ENCODE measurements at places on chromosomes 2 and 18. TPM values are rescaled to one million over a fixed set of nuclear protein-coding genes. Genes with fewer than 3 reads are reported as not detected.

Gene TFPI
- 46.9 TPM for total RNA-seq

Gene WDR7
- 18.1 TPM for total RNA-seq

Gene DSC3
- total RNA-seq: 0.75 TPM

Gene ALK
- 0.04 TPM for total RNA-seq

Gene MROH2A
- not detected for total RNA-seq

Gene C2orf78
- not detected for total RNA-seq

Gene ELAC1
- total RNA-seq: 5.6 TPM

Gene FBXO15
- total RNA-seq: 0.89 TPM

Gene PAX3
- 0.71 TPM for total RNA-seq

Gene IL1R2
- total RNA-seq: 0.18 TPM

Gene NBAS
- total RNA-seq: 57.5 TPM

Gene TUBA4B
- 0.04 TPM for total RNA-seq

Gene ZNF892
- total RNA-seq: 6.2 TPM

Gene CABLES1
- total RNA-seq: 3.7 TPM

Gene UGT1A3
- total RNA-seq: not detected

Gene HSBP1L1
- 3.7 TPM for total RNA-seq

Gene PLGLB2
- total RNA-seq: 0.80 TPM

Gene ASB18
- 4.7 TPM for total RNA-seq

Gene ZNF532
- 46.2 TPM for total RNA-seq

Gene ATP6V1C2
- 1.1 TPM for total RNA-seq

Gene HAUS1
- total RNA-seq: 29.0 TPM

Gene GALR1
- under 0.01 TPM for total RNA-seq

Gene CXCR1
- total RNA-seq: not detected

Gene RGPD4
- total RNA-seq: 0.04 TPM

Gene SEPTIN10
- 66.7 TPM for total RNA-seq

Gene MEP1B
- 0.18 TPM for total RNA-seq

Gene PRKAG3
- total RNA-seq: 19.3 TPM

Gene BIN1
- 725 TPM for total RNA-seq

Gene FAM210A
- total RNA-seq: 28.8 TPM

Gene TRIM43
- not detected for total RNA-seq

Gene IL1F10
- not detected for total RNA-seq

Gene LBX2
- 0.66 TPM for total RNA-seq

Gene CEP192
- 34.8 TPM for total RNA-seq

Gene CIAO1
- total RNA-seq: 48.4 TPM

Gene EVX2
- 0.18 TPM for total RNA-seq

Gene NEURL3
- total RNA-seq: 0.13 TPM
